Stimulated activated CD4-positive, alpha-beta T cell treated with anti-CD3 and anti-CD28 coated beads, TNF-alpha, amount 100 ng/mL, for 4 hours (primary cell): ENCODE measurements at places on chromosomes 3 and 15.

DNA sequence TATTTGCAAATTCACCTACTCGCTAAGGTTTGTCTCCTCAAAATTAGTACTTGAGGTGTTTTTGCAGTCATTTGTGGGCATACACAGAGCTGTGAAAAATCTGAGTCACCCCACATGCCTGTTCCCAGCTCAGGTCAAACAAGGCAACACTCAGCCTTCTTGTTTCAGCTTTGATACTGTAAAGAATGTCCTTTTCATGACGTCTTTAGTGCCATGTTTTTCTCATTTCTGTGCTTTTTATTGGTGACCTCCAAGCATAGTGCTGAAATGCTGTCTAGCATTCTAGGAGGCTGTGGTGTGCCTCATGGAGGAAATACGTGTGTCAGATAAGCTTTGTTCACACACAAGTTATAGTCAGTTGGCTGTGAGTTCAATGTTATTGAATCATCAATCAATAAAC lies 8.8 kb downstream of the CAPN3 start:
- no peak for DNase-seq

DNA sequence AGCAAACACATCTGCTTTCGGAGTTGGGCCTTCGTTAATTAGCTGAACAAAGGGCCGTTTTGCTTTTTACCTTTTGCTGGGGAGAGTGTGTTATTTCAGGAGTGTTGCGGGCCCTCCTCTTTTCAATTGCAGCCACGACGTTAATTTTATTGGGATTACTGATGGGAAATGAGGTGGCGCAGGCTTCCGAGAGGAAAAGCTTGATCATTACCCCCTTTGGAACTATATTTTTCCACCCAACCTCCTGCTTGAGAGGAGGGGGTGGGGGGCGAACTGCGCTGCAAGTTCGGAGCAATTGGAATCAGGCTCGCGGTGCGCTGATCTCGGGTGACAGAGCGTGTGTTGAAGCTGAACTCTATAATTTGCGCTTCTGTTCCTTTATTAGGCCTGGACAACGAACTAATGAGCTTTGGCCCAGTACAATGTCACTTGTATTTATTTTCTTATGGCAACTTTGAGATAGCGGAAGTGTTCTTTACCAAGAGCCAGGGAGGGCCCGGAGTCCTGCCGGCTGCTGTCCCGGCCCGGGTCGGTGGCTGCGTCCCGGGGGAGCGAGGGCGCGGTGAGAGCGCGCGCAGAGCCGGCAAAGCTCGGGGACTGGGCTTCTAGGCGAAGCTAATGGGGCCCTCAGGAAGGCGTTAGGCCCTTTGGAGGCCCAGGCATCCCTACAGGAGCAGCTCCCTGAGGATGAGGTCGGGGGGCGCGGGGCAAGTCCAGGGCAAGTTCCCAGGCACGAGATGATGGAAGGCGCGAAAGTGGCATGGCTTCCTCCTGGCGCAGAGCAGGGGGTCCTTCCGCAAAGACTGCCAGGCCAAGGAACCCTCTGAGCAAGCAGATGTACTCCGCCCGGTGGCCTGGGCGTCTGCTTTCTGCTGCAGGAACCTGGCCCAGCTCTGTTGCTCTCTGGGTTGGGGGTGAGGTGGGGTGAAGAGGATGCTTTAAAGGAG lies 12.9 kb downstream of the NR2F2 start:
- no peak for DNase-seq

DNA sequence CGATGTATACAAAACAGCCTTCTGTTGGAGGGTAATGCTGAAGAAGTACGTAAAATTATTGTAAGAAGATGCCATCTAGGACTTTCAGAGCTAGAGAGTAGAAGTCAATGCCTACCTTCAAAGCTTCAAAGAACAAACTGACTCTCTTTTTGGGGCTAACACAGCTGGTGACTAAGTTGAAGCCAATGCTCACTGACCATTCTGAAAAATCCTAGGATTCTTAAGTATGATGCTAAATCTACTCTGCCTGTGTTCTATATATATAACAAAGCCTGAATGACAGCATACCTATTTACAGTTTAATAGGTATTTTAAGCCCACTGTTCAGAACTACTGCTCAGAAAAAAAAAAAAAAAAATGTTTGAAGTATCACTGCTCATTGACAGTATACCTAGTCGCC lies 18.9 kb downstream of the ADPGK start:
- no peak for DNase-seq

DNA sequence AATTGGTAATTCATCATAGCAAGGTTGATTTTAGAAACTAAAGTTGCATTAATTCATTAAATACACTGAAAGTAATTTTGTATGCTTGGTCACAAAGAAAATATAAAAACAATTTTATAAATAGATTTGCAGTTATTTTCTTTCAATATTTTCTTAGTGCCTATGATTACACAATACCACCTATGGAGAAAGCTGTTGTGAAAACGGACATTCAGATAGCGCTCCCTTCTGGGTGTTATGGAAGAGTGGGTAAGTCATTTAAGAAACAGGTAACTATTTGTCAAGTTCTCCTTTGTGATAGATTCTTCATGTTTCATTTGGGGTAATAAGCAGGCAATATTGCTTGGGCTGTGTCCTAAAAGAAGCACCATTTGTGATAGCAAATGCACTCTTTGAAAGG lies 3.0 kb downstream of the DUT start:
- no peak for DNase-seq

GRCh38 chr15:73767806-73768501 lies 14.8 kb upstream of the INSYN1 start:
- DNase-seq = no peak
